ENCODE measurements at places on chromosomes 2 and 18. TPM values are rescaled to one million over a fixed set of nuclear protein-coding genes. Genes with fewer than 3 reads are reported as not detected.

The HOXD13 gene
- polyA plus RNA-seq: not detected

The FSIP2 gene
- not detected for polyA plus RNA-seq

The SCYGR3 gene
- polyA plus RNA-seq: not detected

The KIF5C gene
- 2.0 TPM for polyA plus RNA-seq

The MPP4 gene
- not detected for polyA plus RNA-seq

The PRLH gene
- not detected for polyA plus RNA-seq

The MARCHF4 gene
- polyA plus RNA-seq: not detected
